ENCODE measurements at places on chromosomes 2 and 18. TPM values are rescaled to one million over a fixed set of nuclear protein-coding genes. Genes with fewer than 3 reads are reported as not detected.

Gene GPR17
- not detected for total RNA-seq

Gene CYS1
- total RNA-seq, result 0.70 TPM

Gene HOXD10
- not detected for total RNA-seq

Gene GPAT2
- total RNA-seq, result 18.4 TPM

- no peak for DNase-seq
Measured at GRCh38 chr2:173048522-173048896, 27.1 kb upstream of the MAP3K20 start.

DNA sequence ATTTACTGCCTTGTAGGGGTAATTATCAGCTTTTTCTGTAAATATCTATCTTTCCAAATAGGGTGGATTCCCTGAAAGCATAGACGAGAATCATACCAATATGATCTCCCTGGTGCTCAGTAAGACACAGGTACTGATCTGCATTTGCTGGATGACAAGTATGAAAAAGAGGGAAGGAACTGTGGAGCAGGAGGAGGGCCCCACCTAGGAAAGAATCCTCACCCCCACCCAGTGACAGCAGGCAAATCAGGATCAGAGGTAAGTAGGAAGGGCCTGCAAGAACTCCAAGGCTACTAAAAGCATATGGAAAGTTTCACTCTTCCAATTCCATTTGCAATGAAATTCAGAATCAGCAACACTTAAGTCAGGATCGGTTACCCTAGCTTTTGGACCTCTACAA lies 42.3 kb downstream of the METTL8 start:
- DNase-seq, result no peak

Gene DSC2
- total RNA-seq, result not detected
